NCI-H446 (cell line): ENCODE measurements at places on chromosomes 16 and 17.

DNA sequence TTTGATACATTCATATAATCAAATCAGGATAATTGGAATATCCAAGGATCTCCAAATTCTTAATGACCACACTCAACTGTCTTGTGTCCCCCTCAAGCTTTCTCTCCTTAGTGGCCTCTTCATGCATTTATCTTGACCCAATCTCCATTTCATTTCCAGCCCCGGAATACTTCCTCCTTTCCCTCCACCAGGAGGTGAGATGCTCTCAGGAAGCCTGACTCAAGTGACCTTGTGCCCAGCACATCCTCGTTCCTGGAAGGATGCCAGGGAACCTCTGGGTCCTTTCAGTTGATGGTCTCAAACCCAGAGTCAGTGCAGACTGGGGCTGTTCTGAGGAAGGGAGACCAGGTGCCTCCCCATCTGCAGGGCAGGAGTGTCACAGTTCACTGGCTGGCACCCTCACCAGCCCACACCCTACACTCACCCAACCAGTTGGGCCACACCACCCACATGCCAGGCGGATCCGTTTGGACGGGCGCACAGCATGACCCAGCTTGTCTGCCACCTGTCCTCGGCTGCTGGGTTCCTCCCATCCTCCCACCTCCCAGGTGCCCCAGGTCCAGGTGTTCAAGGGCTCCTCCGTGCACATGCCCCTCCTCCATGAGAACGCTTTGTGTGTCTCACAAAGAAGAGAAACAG lies 14.0 kb upstream of the EMP2 start:
- no peak for DNase-seq

DNA sequence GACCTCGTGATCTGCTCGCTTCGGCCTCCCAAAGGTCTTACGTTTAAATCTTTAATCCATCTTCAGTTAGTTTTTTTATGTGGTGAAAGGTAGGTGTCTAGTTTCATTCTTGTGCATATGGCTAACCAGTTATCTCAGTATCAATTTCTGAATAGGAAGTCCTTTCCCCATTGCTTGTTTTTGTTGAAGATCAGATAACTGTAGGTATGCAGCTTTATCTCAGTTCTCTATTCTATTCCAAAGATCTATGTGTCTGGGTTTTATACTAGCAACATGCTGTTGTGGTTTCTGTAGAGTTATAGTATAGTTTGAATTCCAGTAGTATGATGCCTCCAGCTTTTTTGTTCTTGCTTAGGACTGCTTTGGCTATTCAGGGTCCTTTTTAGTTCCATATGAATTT lies 65.2 kb downstream of the TNFRSF13B start:
- no peak for DNase-seq

- peak; percentile 51 for DNase-seq
Observed at GRCh38 chr17:82236142-82236971, 7.5 kb downstream of the SLC16A3 start.

- peak; percentile 19 for DNase-seq
Observed at GRCh38 chr17:63838631-63839171, 3.8 kb downstream of the SMARCD2 start.

DNA sequence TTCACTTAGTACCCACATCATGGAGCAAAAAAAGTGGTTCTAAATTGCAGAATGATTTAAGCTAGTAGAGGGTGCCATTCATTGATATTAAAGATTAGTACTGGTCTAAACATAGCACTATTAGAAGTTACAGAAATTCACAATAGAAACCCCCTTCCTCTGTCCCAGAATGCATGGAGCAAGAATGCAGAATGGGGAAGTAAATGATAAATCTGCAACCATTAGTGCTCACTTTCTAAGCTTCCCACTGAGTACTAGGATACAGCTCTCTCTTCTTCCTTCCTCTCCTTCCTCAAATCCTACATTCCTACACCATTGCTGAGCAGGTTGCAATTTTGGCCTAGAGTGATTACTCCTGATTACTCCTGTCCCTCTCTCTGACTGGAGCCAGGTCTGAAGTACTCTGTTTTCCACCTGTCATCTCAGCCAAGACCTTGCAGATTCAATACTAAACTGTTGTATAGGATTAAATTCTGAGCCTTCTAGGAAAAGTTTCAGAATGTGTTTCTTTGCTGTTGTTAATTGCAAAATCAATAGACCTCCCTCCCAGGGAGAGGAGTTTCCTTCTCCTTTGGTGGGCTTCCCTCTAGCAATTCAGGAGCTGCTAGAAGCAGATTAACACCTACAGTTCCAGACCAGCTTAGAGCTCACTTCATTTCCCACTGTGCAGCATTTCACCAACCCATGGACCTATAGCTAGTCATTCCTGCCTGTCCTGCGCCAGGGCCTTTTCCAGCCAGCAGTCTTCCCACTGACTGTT lies 165.5 kb upstream of the TBX2 start:
- DNase-seq = no peak

DNA sequence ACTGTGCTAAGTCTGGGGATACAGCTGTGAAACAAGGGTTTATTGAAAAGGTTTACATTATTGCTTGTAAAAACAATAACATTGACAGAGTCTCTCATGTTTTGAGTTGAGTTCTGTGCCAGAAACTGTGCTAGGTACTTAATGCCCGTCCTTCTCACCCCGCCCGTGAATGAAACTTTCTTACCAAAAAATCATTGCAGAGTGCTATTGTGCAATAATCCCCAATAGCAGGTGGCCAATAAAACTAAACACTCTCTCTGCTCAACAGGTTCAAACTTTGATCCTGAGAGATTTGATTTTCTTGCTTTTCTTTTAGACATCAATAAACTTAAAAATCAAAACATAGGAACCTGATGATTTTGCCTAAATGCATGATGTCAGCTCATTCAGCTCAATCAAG lies 441.6 kb downstream of the HAPSTR1 start:
- no peak for DNase-seq

DNA sequence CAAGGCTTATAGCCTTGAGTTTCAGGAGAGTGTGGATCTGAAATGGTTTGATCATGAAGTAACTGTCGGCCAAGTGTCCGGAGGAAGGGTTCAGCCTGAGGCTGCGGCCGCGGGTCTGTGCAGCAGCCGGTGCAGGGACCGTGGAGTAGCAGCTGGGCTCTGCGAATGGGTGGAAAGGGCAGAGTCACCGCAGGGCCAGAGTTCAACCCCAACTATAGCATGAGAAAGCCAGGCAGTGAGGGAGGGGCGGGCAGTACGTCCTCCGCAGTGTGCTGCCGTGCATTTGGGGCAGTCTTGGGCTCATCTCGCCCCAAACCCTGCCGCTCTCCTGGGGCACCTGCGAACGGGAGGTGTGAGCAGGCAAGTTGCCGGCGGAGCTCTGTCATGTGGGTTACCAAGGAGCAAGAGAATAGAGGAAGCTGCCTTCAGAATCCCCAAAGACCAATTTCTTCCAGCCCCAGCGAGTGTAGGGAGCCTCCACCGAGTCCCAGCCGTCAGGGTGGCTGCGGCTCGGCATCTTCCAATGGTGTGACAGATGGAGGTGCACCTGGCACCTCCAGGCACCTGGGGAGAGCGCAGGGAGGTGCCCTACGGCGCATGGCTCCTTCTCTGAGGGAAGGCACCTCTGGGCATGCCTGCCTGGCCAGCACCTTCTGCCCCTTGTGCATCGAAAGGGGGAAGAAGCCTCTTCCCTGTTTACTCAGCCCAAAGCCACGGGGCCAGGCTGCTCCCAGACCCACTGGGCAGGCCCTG lies 87.3 kb downstream of the RPA1 start:
- no peak for DNase-seq

DNA sequence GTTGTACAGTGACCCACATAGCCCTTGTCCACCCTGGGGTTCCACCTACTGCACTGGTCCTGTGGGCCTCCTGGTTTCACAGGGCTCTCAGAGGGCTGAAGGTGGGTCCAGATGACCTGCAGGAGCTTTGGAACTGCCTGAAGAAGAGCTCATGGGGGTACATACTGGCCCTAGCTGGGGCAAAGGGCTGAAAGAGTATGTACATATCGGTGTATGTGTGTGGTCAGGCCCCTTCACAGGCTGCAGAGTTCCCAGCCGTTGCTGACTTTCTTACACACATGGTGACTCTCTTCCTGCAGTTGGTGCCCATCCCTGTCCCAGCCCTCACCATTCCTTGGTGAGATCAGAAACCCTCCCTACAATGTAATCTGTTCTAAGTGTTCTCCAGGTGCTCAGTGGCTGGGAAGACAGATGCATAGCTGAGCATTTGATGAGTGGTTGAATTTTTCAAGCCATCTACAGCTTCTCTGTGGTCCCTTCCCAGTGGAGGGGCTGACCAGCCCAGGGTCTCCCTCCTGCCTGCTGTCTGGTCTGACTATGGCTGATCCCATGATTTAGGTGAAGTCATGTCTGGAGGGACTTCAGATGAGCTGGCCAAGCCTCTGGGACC lies 2.4 kb upstream of the NFATC3 start:
- DNase-seq = no peak

DNA sequence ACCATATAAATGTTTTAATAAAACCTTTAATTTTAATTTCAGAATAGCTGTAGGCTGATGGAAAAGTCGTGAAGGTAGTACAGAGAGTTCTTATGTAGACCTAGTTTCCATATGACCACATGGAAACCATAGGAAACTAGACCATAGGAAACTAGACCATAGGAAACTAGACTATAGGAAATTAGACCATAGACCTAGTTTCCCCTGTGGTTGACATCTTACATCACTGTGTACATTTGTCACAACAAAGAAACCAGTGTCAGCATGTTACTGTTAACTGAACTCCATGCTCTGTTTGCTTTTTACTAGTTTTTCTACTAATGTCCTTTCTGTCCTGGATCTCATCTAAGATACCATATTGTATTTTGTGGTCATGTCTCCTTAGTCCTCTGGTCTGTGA lies 14.6 kb downstream of the NUDT7 start:
- DNase-seq = no peak

DNA sequence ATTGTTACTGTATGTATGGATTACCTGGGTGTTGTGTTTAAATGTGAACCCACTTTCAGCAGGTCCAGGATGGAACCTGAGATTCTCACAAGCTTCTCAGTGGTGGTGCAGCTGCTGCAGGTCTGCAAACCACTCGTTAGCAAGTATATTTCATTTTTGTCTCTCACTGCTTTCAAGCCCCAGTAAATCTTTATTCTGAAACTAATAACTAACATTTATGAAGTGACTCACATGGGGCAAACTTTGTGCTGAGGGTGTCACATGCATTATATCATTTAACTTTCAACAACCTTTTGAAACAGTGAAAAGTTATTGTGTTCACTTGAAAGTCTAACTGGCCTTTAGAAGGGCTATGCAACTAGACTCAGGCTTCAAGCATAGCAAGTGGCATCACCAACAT lies 98.9 kb upstream of the DYNLRB2 start:
- no peak for DNase-seq

GRCh38 chr17:21500064-21500463 lies 123.9 kb downstream of the KCNJ12 start:
- DNase-seq = no peak

DNA sequence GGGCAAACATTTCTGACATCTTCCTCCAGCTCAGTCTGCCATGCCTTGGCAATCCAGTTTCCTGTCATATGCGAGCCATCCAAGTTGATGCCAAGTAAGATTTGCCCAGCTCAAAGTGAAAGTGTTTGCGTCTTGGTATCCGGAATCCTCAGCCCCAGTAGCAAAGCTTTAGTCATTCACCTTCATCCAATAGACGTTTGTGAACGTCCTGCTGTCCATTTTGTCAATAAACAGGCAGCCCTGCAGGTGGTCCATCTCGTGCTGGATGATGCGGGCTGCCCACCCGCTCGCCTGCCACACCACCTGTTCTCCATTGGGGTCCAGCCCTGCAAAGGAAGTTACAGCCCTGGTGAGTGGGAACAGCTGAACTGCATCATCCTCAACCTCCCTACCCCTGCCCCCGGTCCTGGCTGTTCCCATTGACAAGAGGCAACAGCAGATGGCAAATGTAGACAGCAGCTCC lies 1.5 kb downstream of the PDF start:
- peak; percentile 15 for DNase-seq

GRCh38 chr17:45170280-45170930 lies 8.7 kb downstream of the HEXIM2 start:
- no peak for DNase-seq

DNA sequence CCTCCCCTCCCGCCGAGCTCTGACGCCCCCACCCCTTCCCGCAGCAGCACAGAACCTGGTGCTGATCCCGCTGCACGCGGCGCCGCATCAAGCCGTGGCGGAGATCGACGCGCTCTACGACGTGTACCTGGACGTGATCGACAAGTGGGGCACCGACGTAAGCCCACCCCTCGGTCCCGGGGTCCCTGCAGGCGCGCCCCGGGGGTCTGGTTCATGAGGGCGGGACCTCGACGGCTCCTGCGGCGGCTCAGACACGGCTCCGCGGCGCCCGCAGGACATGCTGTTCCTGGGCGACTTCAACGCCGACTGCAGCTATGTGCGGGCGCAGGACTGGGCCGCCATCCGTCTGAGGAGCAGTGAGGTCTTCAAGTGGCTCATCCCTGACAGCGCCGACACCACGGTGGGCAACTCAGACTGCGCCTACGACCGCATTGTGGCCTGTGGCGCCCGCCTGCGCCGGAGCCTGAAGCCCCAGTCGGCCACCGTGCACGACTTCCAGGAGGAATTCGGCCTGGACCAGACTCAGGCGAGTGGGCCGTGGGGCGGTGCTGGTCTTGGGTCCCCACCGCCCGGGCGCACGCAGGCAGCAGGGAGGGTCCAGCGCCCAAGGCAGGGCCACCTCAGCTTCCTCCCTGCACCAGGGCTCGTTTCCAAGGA lies 1.4 kb downstream of the DNASE1L2 start:
- DNase-seq = no peak

GRCh38 chr16:75264457-75264998 lies 13.1 kb upstream of the BCAR1 start:
- peak; percentile 62 for DNase-seq

DNA sequence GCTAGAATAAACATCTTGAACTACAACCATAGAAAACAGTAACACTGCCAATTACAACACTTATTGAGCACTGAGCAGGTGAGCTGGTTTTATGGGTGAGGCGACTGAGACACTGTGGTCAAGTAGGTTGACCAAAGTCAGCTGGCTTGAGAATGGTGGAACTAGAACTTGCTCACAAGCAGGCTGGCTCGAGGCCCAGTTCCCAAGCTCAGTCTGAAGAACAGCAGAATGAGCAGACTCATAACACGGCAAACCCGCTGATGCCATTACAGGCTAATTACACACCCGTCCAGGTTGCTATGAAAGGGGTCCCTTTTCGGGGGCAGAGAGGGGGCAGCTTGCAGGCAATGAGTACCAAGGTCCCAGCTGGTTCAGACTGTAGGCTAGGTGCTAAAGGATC lies 6.5 kb downstream of the ZZEF1 start:
- DNase-seq = no peak
